NCI-H1930 (cell line): ENCODE measurements at places on chromosomes 2 and 18.

GRCh38 chr2:227460070-227460485 lies 11.9 kb upstream of the AGFG1 start:
- no peak for DNase-seq

DNA sequence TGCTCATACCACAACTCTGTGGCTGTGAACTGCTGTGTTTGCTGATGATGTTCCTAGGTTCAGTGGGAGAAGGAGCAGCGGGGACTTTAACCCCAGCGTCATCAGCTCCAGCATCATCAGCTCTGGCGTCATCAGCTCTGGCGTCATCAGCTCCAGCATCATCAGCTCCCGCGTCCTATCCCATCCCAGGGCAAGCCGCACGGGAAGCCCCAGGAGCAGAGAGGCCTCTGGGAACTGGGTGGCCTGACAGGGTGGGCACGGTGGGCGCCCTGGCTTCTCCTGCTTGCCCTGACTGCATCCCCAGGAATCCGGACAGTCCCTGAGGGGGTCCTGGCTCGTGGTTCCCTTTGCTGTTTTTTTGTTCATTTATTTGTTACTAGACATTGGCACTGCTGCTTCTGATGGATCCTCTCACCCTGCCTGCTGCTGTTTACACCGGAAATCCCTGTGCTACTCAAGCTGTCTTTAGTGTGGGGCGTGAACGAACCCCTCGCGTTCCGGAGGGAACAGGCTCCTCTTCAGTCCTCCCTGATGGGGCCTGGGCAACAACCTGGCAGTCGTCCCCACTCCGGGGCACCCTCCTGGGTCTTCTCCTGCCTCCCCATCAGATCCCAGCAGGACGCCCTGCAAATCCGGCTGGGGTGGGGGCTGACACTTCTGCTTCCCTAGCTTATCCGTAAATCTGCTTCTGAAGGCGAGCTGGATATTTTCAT lies 67.1 kb upstream of the PXDN start:
- no peak for DNase-seq

GRCh38 chr2:52395912-52396311 lies 1364.0 kb upstream of the NRXN1 start:
- DNase-seq: no peak

DNA sequence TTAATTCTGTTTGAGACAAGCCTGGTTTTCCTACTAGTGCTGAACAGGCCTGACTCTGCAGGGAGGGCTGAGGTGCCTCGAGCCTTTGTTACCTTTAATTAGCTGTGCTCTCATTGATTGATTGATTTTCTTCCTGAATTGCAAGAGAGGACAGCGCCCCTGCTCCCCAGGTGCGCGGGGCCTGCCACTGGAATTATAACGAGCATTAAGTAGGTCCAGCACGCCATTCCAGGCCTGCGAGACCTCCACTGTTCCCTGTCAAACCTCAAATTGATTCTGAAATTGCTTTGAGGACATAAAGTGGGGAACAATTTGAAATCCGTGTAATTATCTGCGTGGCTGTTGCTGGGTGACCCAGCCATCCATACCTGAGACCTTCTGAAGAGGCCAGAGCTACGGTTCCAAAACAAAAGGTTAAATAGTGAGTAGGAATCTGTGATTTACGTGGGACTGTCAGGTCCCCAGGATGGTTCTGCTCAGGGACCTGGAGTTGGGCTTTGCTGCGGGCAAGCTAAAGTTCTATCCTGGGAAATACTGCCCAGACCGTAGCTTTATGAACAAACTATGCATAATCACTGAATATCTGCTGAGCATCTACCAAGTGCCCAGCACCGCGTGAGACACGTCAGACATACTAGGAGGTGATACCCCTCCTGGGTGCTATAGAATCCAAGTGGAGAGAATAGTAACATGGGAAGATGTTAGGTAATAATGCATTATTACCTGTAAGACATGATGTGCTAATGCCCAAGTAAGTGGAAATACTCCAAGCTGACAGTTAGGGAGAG lies 104.1 kb downstream of the ZBTB7C start:
- DNase-seq: no peak

- no peak for DNase-seq
These were observed 111.2 kb upstream of the SMIM21 start for GRCh38 chr18:75538727-75539126.
